Spleen (tissue), 13 donors: ENCODE measurements at places on chromosomes 3 and 15.

- DNase-seq = no peak
These were observed 20.3 kb downstream of the CDAN1 start for GRCh38 chr15:42716626-42717025.

DNA sequence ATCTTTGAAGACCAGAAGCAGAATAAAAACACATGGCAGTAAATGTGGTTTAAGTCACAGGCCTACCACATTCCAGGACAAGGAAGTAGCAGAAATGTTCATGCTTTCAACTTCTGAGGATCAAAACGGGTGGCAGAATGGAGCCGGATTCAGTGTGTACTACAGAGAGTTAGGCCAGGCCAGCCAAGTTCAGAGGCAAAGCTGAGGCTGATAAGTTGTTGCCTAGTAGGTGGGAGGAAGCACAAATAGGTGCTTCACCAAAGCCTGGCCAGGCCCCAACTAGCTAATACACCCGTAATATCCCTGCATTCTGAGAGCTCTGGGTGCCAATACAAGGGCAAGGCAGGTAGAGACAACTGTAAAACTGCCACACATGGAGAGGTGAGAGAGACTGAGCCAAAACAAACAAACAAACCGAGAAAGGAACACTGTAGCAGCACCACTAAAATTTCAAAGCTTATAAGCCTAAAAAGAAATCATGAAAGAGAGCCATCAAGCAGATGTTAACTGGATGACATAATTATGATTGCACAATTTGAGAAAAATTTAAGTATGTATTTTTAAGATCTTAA lies 156.4 kb upstream of the CBLB start:
- DNase-seq = no peak

GRCh38 chr15:73599934-73600333 lies 33.3 kb downstream of the NPTN start:
- no peak for DNase-seq

DNA sequence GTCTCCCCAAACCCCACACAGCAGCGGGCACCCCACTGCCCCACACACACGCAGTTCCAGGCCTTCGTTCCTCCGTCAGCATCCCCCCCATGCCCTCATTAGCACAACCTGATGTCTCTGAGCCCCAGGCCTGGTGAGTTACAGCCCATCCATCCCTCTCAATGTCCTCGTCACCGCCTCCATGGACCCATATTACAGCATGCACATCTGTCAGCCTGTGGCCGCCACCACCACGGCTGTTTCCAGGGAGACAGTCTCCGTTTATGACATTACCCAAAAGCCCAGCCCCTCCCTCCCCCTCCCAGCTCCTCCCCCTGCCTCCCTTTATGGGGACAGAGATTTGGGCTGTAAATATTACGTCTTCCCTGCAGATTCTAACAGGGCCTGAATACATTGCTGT lies 143.1 kb upstream of the LINGO1 start:
- DNase-seq = no peak

DNA sequence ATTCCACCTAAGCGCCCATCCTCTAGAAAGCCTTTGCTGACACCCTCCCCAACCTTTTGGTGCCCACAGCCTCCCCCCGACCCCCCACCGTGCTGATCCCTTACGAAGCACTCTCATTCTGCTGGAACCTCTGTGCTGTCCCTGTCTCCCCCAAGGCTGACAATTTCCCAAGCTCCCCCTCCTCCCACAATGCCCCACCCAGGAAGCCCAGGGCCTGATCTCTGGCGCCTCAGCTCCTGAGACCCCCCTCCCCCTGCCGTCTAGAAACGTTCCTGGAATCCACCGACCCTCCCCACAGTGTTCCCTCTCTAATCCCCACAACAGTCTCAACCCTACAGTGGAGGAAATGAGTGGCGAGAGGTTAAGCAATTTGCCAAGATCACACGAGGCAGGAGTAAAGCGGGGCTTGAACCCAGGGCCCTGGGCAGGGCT lies 18.3 kb downstream of the MYL3 start:
- DNase-seq = no peak

- no peak for DNase-seq
These were observed 17.3 kb downstream of the RNF168 start for GRCh38 chr3:196486263-196486662.

GRCh38 chr3:46517016-46517783 lies 19.4 kb downstream of the RTP3 start:
- no peak for DNase-seq
